CD4-positive, CD25-positive, alpha-beta regulatory T cell (primary cell): ENCODE measurements at places on chromosomes 5 and 9. TPM values are rescaled to one million over a fixed set of nuclear protein-coding genes. Genes with fewer than 3 reads are reported as not detected.

Gene NIPAL4
- 1.1 TPM for total RNA-seq

Gene LCN1
- total RNA-seq = not detected

GRCh38 chr5:40033411-40033810, 608.6 kb upstream of the DAB2 start:
- no peak for DNase-seq

DNA sequence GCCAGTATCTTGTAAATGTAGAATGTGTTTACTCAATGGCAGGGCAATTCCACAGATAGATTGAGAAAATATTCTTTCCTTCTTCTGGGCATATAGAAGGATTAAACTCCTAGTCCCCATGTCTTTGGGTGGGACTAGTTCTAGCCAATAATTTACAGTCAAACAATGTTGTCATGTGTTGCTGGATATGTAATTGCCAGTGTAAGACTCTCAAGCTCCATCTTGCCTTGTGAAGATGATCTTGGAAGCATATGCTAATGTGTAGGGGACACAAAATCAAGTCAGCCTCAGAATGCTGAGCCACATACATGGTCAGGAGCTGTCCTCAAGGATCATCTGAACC, 386.9 kb downstream of the CETN3 start:
- DNase-seq = no peak

GRCh38 chr5:141135718-141136266, 786 bp downstream of the PCDHB5 start:
- DNase-seq = no peak

GRCh38 chr9:134861595-134862334, 18.8 kb upstream of the FCN2 start:
- DNase-seq = no peak

DNA sequence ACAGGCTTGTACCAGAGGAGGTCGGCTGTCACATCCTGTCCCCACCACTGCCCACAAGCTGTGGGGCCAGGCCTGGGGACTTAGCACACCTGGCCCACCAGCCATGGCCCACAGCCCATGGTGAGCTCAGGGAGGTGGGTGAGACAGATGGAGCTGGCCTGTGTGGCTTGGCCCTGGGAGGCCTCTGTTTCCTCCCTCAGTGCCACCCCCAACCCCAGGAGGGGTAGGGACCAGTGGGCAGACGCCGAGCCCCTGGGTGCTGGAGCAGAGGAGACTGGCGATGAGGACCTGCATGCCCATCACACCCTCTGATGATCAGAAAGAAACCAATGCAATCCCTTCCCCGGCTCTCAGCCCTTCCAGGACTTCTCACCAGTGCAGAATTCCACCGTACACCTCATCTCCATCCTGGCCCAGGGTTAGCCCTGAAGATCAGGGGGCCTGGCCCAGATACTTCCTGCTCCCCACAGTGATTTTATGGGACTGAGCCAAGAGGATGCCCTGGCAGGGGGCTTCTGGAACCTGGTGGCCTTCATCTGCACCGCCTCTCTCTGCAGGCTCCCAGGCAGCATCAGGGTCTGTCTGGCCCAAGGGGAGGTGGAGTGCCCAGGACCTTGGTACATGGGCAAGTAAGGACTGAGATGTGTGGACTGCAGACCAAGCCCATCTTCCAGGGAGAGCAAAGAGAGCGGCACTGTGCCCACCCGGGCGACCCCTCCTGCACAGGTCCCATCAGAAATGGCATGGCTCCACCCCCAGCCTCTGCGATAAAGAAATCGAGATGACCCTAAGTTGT, 16.9 kb upstream of the NKD2 start:
- no peak for DNase-seq
